DMS79 treated with DMSO at 0.1 percent for 48 hours (cell line): ENCODE measurements at places on chromosomes 6 and 20.

DNA sequence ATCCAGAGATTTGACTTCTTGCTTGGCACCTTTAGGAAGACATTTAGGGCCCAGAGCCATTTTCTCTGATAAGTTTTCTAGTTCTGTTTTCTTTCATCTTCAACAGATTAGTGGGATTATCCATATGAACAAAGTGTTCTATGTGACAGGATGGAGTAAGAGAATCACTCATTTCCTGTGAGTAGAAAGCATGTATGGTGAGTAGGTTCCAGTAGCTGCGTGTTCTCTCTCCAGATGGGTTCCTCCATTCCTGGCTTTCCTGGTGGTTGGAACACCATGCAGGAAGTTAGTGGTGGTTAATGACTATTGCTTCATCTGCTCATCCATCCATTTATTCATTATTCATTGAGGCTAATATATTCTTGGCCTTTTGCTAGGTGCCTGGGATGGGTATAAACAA is 54.0 kb downstream of the EFCAB8 start:
- no peak for DNase-seq

GRCh38 chr6:16756660-16757255 is 4.5 kb downstream of the ATXN1 start:
- DNase-seq = no peak

- no peak for DNase-seq
These were observed 33.6 kb downstream of the TFAP2A start for GRCh38 chr6:10381133-10381829.

- DNase-seq = no peak
These were observed 25.0 kb downstream of the IL22RA2 start for GRCh38 chr6:137148306-137149034.

DNA sequence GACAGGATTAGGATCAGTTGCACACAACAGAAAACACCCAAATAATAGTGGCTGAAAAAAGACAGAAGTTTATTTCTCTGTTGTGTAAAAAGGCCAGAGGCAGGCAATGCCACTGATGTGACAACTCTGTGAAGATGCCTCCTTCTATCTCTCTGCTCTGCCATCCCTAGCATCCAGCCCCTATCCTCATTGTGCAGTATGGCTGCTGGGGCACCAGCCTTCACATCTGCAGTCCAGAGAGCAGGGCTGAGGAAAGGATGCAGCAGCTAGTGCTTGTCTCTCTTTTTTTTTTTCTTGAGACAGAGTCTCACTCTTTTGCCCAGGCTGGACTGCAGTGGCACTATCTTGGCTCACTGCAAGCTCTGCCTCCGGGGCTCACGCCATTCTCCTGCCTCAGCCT is 6.4 kb upstream of the ADA start:
- DNase-seq = no peak

DNA sequence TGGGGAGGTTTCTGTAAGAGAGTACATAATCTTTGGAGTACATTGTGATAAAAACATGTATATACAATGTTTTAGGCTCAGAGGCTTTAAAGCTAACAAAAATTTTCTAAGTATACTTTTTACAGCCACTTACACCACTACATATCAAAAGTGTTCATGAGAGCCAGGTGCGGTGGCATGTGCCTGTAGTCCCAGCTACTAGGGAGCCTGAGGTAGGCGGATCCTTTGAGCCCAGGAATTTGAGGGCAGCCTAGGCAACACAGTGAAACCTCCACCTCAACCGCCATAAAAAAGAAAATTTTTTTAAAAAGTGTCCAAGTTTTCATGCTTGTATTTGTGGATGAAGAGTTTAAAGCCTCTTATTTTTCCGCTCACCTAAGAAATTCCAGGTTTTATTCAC is 22.5 kb downstream of the SNX3 start:
- no peak for DNase-seq

GRCh38 chr6:105458084-105458483 is 55.2 kb upstream of the PREP start:
- no peak for DNase-seq

DNA sequence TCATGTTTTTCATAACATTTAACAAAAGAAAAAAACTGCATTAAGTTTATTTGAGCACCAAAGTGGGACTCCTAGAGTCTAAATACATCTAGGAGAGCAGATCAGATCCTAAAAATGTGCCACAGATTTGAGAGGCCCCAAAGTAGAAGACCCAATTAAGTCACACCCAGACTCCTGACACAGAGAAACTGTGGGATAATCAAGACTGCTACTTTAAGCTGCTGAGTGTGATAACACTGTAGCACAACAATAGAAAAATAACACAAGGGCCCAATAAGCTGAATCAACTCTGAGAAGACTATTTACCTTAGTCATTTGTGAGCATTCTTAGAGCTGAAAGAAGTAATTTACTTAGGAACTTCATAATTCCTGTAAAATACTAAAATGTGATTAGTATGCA is 26.0 kb downstream of the TRDN start:
- DNase-seq = no peak

- DNase-seq = no peak
These were observed 42.8 kb downstream of the CDC5L start for GRCh38 chr6:44430326-44430725.
